ENCODE measurements at places on chromosomes 5 and 9.

DNA sequence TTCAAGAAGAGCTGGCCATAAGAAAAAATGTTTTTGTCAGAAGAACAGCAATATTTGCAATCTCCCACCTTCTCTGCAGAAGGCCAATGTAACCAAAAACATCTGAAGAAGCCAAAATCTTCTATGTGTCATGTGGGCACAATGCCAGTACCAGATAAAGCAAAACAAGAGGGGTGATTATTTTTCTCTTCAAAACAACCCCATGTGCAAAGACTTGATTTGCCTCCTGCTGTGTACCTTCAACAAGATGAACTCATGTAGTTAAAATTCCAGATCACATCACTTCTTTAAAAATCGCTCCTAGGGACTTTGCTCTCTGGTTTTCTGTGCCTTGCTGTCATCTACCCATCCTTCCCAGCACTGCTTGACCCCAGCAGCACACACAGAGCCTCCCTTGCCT is 134.0 kb upstream of the MAP3K1 start:
- DNase-seq = no peak

GRCh38 chr9:89687188-89687587 is 82.4 kb downstream of the GADD45G start:
- no peak for DNase-seq

- no peak for DNase-seq
These were observed 80.2 kb downstream of the PRKACG start for GRCh38 chr9:68933434-68934328.

DNA sequence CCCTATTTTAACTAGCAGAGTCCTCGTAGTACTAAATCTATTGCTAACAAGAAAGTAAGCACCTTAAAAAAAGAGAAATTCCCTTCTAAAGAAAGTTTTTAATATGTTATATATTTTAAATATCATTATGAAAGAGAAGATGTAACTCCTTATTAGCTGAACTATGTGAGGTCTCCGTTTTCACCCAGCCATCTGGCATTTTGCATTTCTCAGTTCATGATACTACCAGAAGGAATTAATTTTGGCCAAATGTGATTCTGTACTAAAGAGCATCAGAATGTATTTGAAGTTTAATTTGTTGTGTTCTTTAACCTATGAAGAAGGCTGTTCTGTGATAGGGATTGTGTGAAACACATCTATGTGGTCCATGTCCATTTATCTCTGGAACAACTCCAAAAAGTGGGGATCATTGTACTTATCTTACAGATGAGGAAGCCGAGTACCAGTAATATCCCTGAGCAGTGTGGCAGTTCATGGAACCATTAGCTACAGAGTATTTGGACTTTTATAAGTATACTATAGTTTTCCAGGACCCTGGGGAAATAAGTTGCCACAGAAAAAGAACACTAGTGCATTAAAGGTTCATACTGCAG is 29.8 kb downstream of the TNFAIP8 start:
- no peak for DNase-seq

- no peak for DNase-seq
These were observed 455.9 kb downstream of the ACTL7B start for GRCh38 chr9:108399851-108400250.
